LoVo (cell line): ENCODE measurements at places on chromosomes 11 and 22.

DNA sequence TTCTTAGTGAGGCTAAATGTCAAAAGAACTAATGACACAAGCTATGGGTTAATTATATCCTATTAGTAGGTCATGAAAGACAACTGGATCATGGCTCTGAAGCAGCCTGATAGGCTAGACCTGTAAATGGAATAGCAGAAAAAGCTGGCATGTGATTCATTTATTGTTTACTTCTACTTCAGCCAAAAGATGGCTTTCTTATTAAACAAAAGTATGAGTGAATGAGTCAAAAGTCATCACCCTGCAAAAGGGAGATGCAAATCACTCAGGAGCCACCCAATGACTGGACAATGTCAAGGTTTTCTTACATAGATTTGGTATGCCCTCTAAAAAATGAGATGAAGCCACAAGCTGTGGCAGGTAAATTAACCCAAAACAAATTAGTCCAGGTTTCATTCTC, 138.0 kb downstream of the TRPC6 start:
- DNase-seq, result no peak

GRCh38 chr11:70134490-70134889, 56.4 kb downstream of the ANO1 start:
- DNase-seq, result no peak

GRCh38 chr11:63553759-63554158, 9.4 kb downstream of the PLAAT2 start:
- DNase-seq, result no peak

DNA sequence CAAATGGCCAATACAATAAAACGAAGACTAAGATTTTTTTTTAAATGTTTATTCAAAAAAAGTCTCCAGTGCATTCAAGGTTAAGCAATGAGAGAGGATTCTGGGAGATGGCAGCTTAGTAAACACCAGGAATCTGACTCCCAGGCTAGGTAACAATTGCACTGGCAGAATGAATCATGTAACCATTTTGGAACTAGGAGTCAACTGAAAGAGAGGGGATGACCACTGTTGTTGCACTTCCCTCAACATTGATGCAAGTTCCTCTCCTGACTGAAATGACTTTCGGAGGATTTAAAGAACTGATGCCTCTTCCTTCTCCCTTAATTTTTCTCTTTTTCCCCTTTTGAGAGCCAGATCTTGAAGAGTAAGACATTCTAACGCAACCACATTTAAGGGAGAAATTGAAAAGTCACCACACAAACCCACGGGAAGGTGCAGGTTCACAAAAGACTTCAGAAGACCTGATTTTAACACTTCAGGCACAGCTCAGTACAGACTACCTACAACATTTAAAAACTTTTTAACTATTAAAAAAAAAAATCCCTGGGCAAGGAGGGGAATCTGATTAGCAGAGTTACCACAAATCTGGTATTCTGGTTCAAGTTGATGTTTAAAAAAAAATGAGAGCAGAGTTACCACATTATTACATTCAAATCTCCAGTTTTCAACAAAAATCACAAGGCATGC, 56.8 kb downstream of the FCHSD2 start:
- no peak for DNase-seq

DNA sequence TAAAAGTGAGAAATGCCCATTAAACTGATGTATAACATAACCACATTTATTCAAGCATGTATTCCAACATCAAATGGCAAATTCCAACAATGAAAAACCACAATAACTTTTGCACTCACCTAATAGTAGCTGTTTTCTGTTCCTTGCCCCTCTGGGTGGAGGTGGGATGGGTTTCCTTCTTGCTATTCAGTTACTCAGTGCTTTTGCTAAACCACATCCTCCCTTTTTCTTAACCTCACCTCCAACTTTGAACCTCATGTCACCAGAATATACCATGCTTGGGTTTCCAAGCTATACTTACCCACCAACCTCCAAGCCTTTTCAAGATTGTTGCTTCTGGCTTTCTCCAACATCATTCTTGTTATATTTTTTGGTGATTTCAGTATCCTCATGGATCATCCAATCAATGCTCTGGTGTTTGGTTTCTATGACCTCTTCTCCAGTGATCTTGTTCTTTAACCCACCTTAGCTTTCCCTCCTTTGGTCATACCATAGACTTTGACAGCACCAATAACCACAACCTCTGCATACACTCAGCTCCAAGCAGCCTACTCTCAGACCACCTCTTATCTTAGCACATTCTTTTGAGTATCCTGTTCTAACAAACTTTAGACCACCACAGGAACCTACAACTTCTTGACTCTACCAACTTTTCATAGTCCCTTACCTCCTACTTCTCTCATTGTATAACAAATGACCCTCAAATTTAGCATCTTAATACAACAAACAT, 3.2 kb upstream of the CCDC15 start:
- DNase-seq, result no peak

DNA sequence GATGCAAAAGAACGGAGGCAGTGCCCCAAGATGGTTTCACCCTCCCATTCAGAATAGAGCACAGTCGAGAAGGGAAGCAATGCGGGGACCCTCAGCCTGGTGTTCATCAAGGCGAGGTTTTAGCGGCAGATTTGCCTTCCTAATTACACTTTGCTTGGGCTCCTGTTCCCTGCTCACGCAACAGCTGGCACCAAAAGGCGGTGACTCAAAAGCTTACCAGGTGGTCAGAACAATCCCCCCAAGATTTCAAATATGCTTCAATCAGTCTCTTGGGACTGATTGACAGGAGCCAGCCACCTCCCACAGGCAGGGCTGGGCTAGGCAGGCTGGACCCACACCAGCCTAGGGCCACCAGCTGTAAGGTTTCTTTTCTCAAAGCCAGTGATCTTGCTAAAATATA, 14.2 kb downstream of the IGSF9B start:
- no peak for DNase-seq

GRCh38 chr11:128831174-128832120, 35.6 kb downstream of the KCNJ1 start:
- peak; percentile 78 for DNase-seq

DNA sequence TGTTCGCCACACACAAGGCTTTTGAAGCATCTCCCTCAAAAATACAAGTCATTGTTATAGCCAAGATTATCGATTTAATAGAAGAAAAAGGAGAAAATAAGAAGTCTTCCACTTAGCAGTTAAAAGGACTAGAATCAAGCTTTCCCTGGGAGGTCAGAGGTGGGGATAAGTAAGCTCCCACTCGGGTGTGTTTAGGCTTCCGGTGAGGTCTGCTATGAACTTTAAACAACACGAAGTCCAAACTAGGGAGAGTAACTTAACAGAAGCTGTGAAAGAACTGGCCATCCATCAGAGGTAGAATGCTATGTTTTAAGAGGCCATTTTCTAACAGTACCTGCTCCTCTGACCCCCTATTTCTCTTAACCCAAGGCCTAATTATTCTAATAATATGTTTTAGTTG, 91.4 kb upstream of the APOA1 start:
- DNase-seq, result no peak

DNA sequence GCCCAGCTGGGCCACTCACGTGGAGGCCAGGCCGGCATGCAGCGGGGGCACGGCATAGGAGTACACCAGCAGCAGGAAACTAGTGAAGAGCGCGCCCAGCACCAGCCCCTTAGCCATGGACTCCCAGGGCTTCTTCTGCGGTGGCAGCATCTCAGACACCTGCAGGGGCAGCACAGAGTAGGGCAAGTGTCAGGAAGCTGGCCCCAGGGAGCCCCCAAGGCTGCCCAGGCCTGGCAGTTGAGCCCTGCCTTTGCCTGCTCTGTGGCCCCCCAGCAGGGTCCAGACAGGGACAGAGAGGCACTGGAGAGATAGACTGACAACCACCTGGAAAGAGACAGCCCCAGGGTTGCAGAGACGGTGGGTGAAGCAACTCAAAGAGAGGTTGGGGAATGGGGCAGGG, 10.7 kb upstream of the SEC14L6 start:
- no peak for DNase-seq

- no peak for DNase-seq
These were observed 53.9 kb downstream of the GGTLC2 start for GRCh38 chr22:22698263-22698750.
